Activated CD4-positive, alpha-beta T cell treated with anti-CD3 and anti-CD28 coated beads for 4 hours (primary cell): ENCODE measurements at places on chromosomes 5 and 9.

- DNase-seq = no peak
Observed at GRCh38 chr9:89732295-89732938, 127.6 kb downstream of the GADD45G start.

GRCh38 chr5:16671208-16671607 is 54.4 kb upstream of the RETREG1 start:
- no peak for DNase-seq

DNA sequence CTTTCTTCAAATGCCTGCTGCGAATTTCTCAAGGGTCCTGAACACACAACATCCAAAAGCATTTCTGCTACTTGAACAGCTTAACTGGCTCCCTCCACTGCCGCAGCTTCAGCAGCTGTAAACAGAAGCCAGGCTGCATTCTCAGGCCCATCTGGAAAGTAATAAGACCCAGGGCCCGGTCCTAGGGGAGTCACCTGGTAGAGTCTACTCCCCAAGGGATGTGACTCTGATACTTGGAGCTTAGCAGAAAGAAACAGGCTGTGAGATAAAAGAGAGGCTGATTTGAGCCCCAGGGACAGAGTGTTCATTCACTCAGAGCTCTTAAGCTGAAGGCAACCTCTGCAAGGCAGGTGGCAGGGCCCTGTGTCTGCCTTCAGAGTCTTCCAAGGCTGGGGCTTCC is 356.8 kb downstream of the SPOCK1 start:
- DNase-seq = no peak

DNA sequence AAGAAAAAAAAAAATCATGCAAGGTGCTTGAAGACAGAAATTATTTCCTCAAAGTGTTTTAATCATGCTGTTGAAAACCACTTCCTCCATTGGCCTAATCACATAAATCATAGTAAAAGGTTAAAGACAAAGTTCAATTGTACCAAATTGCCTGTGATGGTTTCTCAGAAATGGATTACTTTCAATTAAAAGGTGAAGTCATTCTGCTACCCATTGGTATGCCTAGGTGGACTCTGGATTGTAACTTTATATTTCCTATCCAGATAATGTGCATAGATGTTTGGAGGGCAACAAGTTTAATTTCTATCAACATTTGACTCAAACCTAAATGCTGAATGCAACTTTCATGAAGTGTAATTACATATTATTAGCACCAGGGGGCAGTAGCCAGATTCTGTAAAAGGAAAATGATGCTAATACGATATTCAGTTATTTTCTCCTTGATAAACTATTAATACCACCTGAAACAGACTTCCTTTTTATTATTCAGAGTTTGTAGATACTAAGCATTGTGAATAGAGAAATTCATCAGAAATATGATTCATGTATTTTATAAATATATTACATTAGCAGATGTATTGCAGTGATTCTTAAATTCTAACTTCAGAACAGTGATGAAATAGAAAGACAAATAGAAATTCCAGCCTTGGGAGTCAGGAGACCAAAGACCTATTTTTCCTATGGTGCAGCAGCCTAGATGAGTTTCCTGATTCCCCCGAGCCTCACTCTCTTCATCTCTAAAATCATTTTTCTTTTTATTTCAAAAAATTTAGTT is 148.2 kb downstream of the CAAP1 start:
- no peak for DNase-seq

GRCh38 chr5:71533615-71534014 is 53.5 kb upstream of the MCCC2 start:
- DNase-seq = no peak

- DNase-seq = no peak
Observed at GRCh38 chr5:162209005-162209605, 141.5 kb downstream of the GABRG2 start.

- DNase-seq = no peak
Observed at GRCh38 chr5:143284521-143284920, 119.0 kb downstream of the NR3C1 start.

DNA sequence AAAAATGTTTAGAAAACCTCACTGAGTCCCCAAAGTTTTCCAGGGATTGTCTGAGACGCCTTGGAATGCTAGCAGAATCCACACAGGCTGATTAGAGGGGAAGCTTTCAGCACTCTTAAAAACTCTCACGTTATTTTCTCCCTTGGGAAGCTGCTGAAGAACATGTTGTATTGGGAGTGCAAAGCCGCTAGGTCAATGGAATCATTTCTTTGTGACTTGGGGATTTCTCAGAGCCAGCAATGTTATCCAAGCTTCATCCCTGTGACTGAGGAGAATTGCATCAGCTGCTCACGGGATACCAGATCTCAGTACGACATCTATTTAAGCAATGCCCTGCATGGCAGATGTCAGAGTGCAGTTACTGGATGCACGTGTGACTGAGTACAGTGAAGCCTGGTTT is 426.4 kb upstream of the MPDZ start:
- no peak for DNase-seq

DNA sequence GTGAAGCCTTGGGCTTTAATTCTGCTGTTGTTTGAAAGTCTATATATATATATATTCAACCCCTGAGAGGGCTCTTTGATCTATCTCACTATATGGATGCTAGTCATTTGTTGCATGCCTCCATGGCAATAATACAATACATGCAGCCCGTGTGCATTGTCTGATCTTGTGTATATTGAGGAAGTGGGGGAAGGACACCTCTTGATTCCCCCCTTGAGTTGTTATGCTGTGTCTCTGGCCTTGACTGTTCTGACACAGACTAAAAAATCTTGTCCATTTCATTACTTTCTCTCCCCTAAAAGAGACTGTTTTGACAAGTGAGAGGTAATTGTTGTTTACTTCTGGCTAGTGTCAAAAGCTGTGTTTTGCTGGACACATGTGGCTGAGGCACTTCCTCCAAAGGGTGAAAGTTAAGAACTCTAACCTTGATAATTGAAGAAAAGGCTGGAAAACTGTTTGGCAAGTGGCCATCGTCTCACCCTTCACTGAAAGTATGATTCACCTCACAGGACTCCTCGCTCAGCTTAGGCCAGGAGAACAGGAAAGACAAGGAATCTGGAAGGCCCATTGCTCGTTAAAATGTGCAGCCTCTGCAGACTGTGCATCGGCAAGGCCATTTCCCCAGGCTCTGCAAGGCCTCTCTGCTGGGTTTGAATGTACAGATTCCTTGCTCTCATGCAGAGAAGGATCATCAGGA is 304.0 kb downstream of the PRELID2 start:
- no peak for DNase-seq

- DNase-seq = peak; percentile 69
Observed at GRCh38 chr5:76404223-76405211, 1.4 kb downstream of the IQGAP2 start.
